ENCODE measurements at places on chromosomes 3 and 15.

DNA sequence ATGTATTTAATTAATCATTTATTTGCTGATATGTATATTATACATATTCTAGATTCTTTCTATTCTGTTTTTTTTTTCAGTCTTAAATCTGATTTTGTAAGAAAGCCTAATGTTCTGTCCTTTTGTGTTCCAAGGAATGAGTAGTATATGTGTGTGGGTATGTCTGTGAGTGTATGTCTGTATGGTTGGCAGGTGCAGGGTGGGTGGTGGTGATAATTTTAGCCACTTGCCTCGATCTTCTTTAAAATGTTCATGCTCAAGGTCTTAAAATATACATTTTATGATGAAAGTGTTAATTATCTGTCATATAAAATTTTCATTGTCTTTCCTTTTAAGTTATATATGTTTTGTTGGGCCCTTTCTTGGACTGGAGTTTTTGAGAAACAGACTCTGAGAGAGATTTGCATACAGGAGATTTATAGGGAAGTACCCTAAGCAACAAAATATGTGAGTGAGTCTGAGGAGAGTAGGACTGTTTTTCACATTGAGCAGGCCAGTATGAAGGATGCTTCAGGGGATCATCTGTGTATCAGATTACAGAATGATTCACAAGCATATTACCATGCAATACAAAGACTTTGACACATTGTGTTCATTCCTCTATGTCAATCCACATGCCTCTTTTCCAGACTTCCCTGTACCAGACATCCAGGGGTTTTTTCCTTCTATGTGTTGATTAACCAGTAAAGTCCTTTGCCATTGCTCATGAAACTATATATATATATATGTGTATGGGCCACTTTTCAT is 211.0 kb upstream of the DPPA4 start:
- ATAC-seq: no peak

DNA sequence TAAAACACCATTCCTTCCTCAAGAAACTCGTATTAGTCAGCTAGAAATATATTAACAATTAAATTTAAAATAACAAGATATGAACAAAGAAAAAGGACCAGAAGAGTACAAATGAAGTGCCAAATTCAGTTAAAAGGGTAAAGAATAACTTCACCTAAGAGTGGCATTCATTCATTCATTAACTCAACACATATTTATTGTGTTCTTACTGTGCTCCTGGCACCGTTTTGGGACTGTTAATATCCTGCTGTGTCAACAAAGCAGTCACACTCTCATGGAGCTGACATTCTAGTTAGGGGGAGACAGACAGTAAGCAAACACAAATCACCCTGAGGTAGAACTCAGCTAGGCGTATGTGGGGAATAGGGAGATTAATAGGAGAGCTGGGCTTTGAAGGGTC is 123.6 kb upstream of the DPPA4 start:
- ATAC-seq: no peak

- no peak for ATAC-seq
Observed at GRCh38 chr15:35458176-35458856, 87.6 kb downstream of the DPH6 start.

- no peak for ATAC-seq
Observed at GRCh38 chr3:168859574-168859973, 763.9 kb upstream of the GOLIM4 start.

GRCh38 chr3:40657623-40658022 is 132.9 kb downstream of the ZNF621 start:
- no peak for ATAC-seq

GRCh38 chr3:185858502-185859225 is 33.8 kb upstream of the IGF2BP2 start:
- no peak for ATAC-seq

DNA sequence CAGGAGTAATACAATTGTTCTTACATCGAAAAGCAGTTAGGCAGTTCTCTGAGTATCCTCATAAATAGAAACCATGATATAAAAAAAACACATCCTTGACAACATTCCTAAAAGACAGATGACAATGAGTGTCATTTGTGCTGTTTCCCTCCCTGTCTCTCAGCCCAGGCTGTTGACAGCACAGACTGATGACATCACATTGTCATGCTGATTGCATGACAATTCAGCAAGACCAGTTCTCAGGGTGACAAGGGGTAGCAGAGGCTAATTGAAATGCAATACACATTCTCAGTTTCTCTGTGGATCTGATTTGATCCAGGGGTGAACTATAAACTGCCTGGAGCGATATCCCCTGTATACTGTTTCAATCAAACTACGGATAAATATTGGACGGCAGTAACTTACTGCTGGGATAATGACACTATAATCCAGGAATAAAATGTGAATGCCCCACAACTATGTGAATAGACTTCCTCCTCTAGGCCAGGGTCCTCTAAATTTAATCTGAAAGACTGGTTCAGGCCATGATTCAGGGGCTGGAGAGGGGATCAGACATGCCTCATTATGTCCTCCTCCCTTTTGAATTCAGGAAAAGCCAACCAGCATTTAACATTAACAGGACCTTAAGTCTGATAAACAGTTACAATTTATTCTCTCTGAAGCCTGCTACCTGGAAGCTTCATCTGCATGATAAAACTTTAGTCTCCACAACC is 16.7 kb upstream of the EIF1B start:
- ATAC-seq: no peak

DNA sequence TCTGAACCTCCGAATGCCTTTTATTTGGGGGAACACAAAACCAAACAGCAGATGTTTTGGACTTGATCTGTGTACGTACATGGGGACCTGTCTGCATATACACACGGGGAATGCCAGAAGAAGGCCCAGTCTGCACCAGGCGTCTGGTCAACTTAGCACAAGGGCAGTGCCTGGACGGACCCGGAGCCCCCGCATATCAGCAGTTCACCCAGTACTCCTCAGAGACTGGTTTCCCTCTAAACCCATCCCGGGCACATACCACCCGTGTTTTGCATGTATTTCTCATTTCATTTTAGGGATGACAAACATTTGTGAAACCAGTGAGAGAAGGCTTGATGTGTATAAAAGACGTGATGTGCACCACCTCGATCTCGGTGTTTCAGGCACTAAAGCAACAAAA is 49.7 kb downstream of the KLHL25 start:
- no peak for ATAC-seq

GRCh38 chr15:82985688-82986441 is at the start of gene RAMAC:
RAMAC (plus strand) TSS chr15:82986210; CDS start chr15:82989019, 2,809 bp downstream.
- peak; percentile 92 for ATAC-seq

DNA sequence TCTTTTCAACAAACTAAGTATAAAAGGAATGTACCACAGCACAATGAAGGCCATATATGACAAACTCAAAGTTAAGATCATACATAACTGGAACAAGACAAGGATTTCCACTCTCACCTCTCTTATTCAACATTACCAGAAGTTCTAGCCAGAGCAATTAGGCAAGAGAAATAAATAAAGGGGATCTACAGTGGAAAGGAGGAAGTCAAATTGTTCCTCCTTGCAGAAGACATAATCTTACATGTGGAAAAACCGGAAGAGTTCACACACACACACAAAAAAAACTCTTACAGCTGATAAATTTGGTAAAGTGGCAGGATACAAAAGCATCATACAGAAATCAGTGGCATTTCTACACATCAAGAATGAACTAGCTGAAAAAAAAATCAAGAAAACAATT is 277.9 kb downstream of the MCTP2 start:
- ATAC-seq: no peak

- no peak for ATAC-seq
Observed at GRCh38 chr3:172034786-172035685, 4.3 kb upstream of the FNDC3B start.

DNA sequence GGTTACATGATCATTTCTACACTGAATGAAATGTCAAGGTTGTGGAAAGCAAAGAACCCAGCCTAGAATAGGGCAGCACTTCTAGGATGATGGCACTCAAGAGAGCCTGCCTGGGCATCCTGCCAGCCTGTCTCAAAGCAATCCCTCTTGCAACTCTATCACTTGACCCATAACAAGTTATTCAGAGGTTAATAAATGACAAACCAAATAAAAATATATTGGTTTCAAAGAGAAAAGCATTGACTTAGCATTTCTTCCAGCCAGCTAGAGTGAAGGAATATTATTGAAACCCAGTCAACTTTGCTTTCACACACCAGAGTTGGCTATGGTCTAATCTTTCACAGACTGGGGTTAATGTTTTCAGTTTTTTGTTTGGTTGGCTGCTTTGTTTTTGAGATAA is 214.6 kb upstream of the UBE2E2 start:
- no peak for ATAC-seq

DNA sequence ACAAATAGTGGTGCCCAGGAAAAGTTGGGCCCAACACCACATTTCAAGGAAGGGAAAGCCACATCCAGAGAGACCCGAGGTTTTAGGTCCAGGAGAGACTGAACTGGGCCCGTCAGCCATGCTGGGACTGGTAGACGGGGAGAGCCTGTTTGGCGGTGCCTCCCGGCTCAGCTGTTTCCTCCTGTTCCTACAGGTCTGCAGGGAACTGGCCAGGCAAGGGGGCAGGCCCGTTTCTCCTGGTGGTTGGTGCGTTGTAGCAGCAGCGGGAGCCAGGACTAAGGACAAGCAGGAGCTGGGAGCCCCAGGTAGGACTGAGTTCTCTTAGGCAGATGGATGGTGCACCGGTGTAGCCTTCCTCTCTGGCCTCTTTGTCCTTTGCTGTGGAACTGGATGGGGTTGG is 3.9 kb downstream of the PRKCD start:
- ATAC-seq: no peak

GRCh38 chr3:44252332-44252959 is 10.8 kb downstream of the TOPAZ1 start:
- no peak for ATAC-seq

- no peak for ATAC-seq
Observed at GRCh38 chr3:44223299-44223698, 18.4 kb upstream of the TOPAZ1 start.

DNA sequence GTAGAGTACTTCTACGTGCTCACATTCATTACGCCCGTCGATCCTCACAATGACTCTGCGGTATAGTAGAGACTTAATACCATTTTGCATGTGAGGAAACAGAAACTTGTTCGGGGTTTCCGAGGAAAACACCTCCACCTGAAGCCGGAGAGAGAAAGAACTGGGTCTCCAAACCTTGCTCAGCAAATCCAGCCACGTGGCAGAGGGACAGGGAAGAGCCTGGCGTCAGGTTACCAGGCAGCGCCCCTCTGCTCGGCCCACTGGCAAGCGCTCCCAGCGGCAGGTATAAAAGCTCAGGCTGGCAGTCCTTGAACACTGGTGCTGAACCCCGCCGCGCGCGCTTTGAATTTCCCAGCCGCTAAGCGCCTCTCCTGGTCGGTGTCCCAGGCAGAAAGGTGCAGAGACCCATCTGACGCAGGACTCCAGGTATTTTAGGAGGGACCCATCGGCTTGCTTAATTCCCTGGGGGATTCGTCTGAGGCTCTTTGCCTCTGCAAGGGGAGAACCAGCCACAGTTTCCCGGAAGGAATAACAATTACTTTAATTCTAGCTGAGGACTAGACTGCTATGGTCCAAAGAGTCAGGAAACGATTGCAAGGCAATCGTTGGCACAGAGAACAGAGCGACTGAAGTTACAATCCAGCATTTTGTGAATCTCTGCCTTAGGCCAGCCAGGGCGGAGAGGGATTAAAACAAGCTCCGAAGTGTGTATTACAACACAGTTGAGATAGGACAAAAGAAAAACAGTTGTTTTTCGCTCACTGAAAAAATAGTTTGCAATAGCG is at the start of gene C2CD4A:
Gene C2CD4A, plus strand, starts transcription at position 315 of the 785 bp plus-strand sequence. CDS start 637 bp downstream, outside the sequence.
- peak; percentile 61 for ATAC-seq

DNA sequence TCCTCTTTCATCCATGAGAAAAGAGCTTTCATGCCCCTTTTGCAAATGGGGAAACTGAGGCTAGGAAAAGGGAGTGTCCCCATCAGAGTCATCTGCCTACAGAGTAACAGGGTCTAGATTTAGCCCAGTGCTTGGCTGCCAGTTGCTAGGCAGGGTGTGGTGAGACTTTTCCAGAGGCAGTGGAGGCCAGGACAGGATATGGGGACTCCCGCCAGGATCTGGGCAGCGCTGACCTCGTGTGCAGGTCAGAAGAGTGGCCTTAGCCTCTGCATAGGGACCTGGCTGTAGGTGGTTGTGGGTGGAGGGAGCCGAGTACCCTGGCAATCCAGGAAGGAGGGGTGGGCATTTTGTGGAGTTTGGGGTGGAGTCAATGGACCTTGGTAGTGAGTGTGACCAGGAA is 4.2 kb downstream of the PLXNA1 start:
- ATAC-seq: no peak

GRCh38 chr3:49032646-49033304 is 3.6 kb upstream of the IMPDH2 start:
- no peak for ATAC-seq

DNA sequence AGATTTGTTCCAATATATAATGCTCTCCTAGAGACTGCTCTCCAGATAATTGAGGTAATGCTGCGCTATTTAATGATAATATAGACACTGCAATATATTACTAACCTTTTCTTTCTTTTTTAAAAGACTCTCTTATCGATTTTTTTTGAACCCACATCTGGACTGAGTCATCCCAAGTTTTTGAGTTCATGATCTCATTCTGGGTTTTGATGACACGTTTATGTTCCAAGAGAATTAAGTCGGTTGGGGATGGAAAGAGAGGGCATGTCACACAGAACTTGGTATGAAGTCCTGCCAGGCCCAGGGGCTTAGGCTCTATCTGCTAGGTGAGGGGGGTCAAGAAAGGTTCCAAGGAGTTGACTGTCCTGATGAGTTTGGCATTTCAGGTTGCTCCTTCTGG is 431.1 kb downstream of the MFSD1 start:
- ATAC-seq: no peak

GRCh38 chr3:115624029-115624741 is 875 bp downstream of the GAP43 start:
- no peak for ATAC-seq
